ENCODE measurements at places on chromosomes 5 and 9. TPM values are rescaled to one million over a fixed set of nuclear protein-coding genes. Genes with fewer than 3 reads are reported as not detected.

ANKRD55 gene
- 0.01 TPM for polyA plus RNA-seq

GABRA1 gene
- polyA plus RNA-seq = not detected

ADAMTSL2 gene
- polyA plus RNA-seq = 4.9 TPM

S100Z gene
- polyA plus RNA-seq = 0.03 TPM

SMIM3 gene
- 41.5 TPM for polyA plus RNA-seq

ABL1 gene
- polyA plus RNA-seq = 16.2 TPM

FGD3 gene
- 2.3 TPM for polyA plus RNA-seq

DPM2 gene
- polyA plus RNA-seq = 16.7 TPM

GPR21 gene
- polyA plus RNA-seq = 0.25 TPM

ABCA1 gene
- polyA plus RNA-seq = 10.2 TPM

PLPP6 gene
- 1.9 TPM for polyA plus RNA-seq

C5 gene
- polyA plus RNA-seq = 0.35 TPM

IFNB1 gene
- not detected for polyA plus RNA-seq

PCDHGB3 gene
- 0.39 TPM for polyA plus RNA-seq

Measured in heart right ventricle (tissue), 16 donors.